ENCODE measurements at places on chromosomes 11 and 22.

- DNase-seq = peak; percentile 55
These were observed 29.9 kb downstream of the SERPIND1 start for GRCh38 chr22:20803696-20804324.

DNA sequence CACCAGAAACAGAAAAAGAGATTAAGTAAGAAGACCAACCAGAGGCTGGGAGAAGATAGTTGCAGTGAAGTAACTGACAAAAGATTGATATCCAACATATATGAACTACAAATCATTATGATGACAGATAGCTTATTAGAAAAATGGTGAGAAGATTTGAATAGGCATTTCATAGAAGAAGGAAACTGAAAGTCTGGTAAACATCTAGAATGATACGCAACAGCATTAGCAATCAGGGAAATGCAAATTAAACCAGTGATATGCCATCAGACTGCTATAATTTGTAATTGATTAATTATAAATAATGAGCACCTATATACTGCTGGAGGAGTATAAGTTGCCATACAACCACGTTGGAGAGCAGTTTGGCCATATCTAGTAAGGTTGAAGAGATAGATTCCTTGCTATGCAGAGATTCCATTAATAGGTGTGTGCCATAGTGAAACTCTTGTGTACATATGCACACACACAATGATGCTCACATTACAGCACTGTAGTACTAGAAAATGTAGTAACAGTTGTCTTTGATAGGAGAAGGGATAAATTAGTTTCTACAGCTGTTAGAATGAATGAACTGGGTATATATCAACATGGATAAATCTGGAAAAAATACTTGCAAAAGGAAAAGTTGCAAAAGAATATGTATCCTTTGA, 20.5 kb downstream of the RNF169 start:
- DNase-seq = no peak

DNA sequence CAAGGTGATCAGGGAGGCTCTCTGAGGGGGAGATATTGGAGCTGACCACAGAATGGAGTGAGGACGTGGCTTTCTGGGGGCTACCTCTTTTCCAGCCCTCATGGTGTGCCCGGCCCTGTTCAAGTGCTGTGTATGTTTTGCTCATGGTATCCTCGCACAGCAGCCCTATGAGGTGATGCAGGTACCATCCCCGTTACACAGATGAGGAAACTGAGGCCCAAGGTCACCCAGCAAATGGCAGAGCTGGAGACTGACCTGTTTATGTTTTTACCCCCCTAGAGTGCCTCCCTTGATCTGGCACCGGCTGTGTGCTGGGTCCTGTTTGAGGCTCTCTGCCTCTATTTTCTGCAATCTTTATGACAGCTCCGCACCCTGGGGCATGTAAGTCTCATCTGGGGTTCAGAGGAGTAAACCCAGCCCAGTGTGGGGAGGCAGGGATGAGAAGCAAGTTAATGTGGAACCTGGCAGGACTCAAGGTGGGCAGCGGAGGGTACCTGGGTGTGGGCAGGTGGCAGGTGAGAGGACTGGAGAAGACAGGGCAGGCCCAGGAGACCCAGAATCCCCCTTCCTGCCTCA, 20.8 kb downstream of the SGSM1 start:
- DNase-seq = no peak

- no peak for DNase-seq
These were observed 4.0 kb downstream of the THRSP start for GRCh38 chr11:78067704-78068103.

GRCh38 chr22:42805016-42805997, 51.8 kb downstream of the ARFGAP3 start:
- no peak for DNase-seq

- DNase-seq = peak; percentile 85
These were observed 109.8 kb downstream of the BCR start for GRCh38 chr22:23289851-23290724.

- DNase-seq = no peak
These were observed 21.2 kb downstream of the LGR4 start for GRCh38 chr11:27451244-27451965.

GRCh38 chr11:57461841-57462489, 1.6 kb downstream of the RTN4RL2 start:
- DNase-seq = no peak
